ENCODE measurements at places on chromosomes 5 and 9. TPM values are rescaled to one million over a fixed set of nuclear protein-coding genes. Genes with fewer than 3 reads are reported as not detected.
A peak's percentile ranks its signal among the peaks of the same experiment; 100 is the strongest.

FYB1 gene
- total RNA-seq = 491 TPM

GRCh38 chr5:159040181-159040580 is 59.5 kb downstream of the EBF1 start:
- no peak for DNase-seq

ZNG1A gene
- 24.8 TPM for total RNA-seq

DNA sequence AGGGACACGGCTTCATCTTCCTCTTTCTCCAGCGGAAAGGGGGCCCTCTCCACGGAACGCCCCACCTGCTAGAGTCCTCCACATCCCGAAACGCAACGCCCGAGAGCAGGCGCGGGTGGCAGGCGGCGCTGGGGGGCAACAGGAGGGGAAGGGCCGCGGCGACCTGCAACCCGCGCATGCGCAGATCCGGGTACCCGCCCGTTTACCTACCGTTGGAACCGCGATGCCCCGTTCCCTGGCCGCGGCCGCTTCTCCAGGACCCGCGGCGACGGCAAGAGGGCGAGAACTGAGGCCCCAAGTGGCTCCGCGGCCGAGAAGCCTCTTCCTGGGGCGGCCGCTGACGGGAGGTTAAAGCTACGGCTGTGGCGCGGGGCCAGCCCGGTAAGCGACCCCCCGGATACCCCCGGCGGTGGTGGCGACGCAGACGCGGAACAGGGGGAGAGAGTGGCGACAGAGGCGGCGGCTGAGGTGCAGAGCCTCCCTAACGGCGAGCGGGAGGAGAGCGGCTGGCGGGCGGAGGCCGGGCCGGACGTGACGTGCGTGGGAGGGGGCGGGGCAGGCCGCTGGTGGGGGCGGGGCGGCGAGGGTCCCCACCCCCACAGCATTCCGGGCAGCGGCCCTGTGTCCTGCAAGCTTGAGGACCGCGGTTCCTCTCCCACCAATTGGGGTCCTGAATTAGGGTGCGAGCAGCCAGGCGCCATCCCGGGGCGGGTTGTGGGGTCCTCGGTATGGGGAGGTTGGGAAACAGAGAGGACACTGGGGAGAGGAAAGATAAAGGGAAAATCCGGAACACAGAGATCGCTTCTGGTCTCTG is at the start of gene FAM13B:
TSS of gene FAM13B (minus strand) at position 508 of the 814 bp plus-strand sequence. CDS start 13,968 bp downstream, outside the sequence.
- peak; percentile 81 for DNase-seq

DNA sequence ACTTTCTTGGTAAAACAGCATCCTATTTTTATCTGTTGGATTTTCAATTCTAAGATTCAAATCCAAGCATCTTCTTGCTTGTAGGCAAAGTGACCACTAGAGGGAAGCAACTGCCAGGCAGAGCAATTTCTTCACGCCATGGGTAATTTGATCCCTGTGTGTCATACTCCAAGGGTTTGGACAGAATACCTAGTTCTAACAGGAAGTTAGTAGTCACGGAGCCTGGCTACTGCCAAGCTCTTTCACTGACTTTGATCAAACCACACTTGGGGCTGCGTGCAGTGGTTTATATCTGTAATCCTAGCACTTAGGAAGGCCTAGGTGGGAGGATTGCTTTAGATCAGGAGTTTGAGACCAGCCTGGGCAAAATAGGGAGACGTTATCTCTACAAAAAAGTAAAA is 473.6 kb upstream of the TNC start:
- no peak for DNase-seq

C1QTNF2 gene
- total RNA-seq = not detected

- DNase-seq = no peak
These were observed 40.3 kb downstream of the NEK6 start for GRCh38 chr9:124297915-124298645.

GRCh38 chr5:106876665-106877194 is 794.0 kb downstream of the EFNA5 start:
- DNase-seq = no peak

PCDHGA12 gene
- 0.32 TPM for total RNA-seq

DNA sequence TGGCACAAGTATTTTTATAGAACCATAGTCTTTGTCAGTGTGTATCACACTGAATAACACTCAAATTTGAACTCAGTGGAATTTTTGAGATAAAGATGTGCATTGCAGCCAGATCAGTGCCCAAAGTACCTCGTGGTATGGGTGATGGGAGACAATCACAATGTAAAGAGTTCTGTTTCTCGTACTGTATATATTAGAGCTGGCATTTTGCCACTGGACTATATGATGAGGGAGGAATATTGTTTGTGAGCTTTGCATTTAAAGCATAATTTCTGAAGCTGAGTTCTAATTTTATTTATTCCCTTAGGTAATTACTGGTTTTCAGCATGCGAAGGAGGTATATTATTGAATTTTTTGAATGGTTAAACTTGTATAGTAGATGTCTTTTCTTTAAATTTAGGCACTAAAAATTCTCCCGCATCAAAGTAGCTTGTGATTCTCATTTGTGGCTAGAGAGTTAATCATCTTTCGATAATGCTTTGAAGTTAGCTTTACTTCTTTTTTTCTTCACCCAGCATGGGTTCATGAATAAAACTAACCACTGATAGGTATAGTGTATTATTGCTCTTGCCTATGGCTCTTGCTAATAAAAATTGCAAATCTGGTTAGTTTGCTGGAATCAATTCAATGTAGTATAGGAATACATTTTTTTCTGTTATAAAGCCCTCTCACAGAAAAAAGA is 43.1 kb downstream of the PAM start:
- DNase-seq = no peak

Data from naive thymus-derived CD4-positive, alpha-beta T cell (primary cell).